Fibroblast of skin of right biceps (primary cell): ENCODE measurements at places on chromosomes 4 and X.

GRCh38 chrX:14476205-14476604, 53.1 kb upstream of the GLRA2 start:
- DNase-seq, result no peak

DNA sequence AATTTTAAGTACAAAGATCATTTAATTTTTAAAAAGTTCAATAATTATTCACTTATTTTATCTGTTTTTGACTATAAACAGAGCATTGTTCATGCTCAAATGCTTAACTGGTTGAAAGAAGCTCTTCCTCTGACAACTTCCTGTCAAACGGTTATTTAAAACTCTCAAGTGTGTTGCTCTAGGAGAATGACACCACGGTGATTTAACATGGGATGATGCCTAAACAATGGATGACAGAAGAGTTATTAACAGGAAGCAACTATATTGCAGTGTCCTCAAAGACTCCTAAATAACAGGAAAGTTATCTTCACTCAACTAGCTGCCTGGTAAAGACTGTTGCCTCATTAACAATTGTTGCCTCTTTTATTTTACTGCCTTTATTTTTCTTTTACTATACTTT, 509.6 kb downstream of the PACRGL start:
- DNase-seq, result no peak

DNA sequence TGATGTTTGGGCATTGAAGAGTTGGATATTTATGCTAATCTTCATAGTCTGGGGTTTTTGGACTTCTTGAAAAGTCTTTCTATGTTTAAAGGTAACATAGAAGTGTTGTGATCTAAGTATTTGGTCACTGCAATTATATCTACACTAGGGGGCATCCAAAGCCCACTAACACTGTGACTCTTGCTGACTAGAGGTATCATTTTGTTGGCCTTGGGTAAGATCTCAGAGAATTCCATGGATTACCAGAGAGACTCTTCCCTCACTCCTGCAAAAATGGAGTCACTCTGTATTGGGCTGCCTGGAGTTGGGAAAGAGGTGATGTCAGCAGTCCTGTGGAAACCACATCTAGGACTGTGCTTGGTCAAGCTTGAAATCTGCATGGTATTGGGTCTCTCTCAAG, 1077.6 kb downstream of the FAM133A start:
- DNase-seq, result no peak

DNA sequence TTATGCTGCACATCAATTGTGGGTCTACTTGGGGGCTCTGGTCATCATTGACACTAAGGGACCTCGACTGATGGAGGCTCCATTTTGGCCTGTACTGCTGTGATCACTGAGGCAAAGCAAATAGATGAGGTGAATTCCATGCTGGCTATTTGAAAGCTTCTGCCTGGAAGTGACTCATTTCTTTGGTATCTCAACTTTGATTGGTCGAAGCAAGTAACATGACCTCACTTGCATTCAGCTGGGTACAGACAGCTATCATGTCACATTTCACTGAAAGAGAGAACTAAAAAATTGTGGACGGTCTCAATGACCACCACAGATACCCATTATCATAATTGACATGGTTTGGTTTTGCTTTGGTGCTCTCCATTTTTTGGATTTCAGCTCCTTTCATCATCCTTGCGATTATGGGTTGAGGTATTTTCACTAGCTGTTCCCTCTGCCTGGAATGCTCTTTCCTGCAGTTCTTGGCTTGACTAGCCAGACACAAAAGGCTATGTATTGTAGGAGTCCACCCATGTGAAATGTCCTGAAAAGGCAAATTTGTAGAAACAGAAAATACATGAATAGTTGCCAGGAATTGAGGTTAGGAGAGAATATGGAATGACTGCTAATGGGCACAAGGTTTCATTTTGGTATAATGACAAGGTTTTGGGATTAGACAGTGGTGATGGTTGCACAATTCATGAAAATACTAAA, 369.2 kb upstream of the LCORL start:
- no peak for DNase-seq

DNA sequence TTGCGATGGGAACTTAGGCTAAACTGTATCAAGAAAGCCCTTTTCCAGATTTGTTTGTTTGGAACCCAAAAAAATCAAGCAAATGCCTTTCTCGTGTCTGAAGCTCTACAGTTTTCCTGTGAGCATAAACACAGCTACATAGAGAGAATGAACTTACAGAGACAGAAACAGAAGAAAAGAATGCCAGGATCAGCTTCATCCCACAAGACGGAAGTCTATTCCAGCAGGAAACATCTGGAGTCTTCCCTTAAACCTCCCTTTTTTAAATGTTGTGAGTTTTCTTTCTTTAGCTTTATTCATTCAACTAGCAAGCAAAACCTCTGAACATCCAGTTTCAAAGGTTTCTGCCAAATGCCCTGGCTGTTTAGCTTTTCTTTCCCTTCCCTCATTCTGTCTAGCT, 32.6 kb upstream of the ZFP42 start:
- DNase-seq, result no peak

DNA sequence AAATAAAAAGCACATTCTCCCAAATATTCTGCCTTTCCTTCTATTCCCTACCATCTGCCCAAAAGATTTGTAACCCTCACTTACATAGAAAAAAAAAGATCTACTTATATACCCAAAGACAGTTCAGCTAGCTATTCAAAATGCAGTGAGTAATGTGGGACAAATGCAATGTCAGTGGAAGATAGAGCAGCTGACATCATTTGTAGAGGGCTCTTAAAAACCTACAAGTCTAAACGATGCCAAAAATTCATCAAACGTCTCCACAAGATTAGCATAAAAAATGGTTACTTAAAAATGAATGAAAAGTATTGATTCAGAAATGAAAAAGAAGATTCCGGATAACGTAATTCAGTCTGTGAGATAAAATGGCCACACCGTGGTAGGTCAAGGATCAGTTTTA, 96.5 kb downstream of the ASB9 start:
- DNase-seq, result no peak

- DNase-seq, result no peak
Measured at GRCh38 chr4:88794087-88794690, 96.6 kb upstream of the NAP1L5 start.

- DNase-seq, result no peak
Measured at GRCh38 chr4:3386526-3386925, 55.2 kb upstream of the HGFAC start.

DNA sequence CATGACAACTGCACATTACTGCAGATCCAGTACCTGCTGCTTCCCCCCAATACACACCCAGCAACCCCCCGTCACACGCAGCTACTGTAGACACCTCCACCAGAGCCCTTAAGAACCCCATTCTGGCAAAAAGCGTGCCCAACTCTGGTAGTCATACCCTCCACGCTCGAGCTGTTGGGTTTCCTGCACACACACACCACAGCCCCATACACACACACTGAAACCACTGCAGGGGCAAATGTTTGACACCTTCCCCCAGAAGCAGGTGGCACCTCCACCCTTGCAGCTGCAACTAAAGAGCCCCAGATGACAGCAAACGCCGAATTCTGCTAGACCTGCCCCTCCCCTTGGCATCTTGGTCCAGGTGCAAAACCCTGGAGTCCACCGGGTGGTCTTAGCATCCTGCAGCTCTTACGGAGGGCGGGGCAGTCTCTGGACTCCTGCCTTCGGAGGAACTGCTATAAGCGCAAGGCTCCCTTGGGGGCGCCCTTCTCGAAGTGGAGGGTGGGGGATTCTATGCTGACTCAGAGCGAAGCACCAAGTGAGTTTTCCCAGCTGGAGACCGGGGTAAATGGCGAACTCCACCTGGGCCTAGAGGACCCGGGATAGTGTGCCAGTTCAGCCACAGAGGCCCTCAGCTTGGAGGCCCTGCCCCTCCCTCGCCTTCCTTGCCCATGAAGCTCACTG, 1.5 kb downstream of the FRMPD3 start:
- peak; percentile 10 for DNase-seq

DNA sequence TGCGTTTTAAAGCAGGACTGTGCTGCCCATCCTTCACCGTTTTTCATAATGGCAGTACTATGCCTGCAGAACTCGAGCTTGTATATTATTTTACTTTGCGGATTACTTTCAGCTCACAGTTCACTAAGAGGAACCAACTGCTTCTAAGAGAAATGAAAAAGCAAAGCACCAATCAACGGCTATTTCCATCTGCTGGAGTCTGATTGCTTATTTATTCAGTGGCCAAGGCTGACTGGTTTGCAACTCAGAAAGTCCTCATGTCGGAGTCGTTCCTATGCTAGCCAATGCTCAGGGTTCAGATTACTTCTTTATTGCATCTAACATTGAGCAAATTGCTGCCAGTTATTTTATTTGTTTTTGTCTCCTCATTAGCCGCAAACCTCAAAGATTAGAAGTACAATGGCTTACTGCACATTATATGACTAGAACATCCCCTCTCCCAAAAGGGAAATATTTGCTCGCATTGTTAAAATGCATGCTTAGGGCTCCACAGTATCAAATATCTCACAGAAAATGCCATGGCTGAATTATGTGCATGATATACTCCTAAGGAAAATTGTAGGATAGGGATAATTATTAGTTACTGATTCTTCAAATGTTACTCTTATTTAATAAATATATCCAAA, 1628.2 kb upstream of the ADGRL3 start:
- DNase-seq, result no peak

GRCh38 chrX:54479136-54480111, 16.6 kb downstream of the FGD1 start:
- no peak for DNase-seq

GRCh38 chr4:16467061-16467460, 240.8 kb upstream of the TAPT1 start:
- no peak for DNase-seq

GRCh38 chr4:129323658-129324057, 227.7 kb downstream of the C4orf33 start:
- DNase-seq, result no peak

GRCh38 chr4:17528551-17529165, 13.7 kb downstream of the CLRN2 start:
- DNase-seq, result peak; percentile 4

- no peak for DNase-seq
Measured at GRCh38 chr4:3471098-3471760, 8.1 kb downstream of the DOK7 start.

DNA sequence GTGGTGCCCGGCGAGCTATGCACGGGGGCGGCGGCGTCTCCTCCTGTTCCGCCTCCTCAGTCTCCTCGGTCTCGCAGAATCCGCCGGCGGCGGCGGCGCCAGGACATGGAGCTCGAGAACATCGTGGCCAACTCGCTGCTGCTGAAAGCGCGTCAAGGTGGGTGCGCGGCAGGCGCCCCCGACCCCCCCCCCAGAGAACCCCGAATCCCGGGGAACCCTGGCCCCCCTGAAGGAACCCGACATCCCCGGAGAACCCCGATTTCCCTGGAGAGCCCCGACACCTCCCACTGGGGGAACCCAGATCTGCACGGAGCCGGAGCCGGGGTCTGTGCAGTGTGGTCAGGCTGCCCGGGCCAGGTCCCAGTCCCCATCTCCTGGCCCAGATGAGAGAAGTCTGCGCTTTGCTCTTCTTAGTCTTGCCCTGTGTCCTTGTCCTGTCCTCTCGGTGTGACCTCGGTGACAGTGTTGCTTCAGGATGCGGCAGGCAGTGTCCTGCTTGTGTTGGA, 648 bp downstream of the GRK4 start:
- DNase-seq, result peak; percentile 54

GRCh38 chr4:108458681-108459080, 161.7 kb upstream of the RPL34 start:
- DNase-seq, result no peak

- no peak for DNase-seq
Measured at GRCh38 chr4:10295301-10295700, 161.9 kb downstream of the ZNF518B start.

DNA sequence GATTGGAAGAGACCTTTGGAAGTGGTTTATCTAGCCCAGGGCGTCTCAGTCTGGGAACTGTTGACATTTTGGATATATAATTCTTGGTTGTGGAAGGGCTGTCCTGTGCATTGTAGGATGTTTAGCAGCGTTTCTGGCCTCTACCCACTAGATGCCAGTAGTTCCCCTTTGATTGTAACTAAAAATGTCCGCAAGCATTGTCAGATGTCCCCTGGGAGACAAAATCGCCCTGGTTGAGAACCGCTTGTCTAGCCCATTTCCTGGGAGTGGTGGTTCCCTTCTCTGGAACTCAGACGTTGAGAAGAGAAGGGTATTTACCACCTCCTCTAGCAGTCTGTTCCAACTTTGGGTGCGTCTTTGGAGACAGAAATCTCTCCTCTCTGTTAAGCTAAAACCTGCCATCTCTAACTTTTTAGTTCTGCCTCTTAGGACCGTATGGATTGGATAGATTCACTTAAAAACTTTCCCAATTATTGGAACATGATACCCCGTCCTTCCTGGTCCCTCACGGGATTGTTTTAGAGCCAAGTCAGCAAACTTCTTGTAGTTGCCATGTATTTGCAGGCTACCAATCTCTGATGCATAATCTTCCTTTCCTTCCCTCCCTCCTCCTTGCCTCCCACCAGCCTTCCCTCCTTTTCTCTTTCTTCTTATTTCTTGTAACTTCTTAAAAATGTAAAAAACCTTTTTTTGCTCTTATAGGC, 13.9 kb downstream of the TMEM165 start:
- DNase-seq, result peak; percentile 65

DNA sequence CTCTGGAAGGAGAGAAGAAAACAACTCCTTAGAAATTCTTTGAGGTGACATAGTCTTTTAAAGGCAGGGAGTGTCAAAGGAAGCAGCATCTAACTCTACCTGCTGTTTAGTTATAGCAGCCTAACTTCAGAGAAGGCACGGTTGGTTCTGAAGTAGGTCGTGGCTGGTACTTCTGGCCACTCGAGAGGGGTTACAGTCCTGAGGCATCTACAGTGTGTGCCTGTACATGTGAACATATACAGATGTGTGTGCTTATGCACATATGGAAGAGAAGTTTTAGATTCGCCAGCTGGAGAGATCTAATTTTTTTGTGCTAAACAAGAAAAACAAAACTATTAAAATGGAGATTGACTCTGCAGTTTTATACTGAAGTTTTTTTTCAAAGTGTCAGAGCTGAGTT, 52.7 kb downstream of the GATB start:
- DNase-seq, result no peak

DNA sequence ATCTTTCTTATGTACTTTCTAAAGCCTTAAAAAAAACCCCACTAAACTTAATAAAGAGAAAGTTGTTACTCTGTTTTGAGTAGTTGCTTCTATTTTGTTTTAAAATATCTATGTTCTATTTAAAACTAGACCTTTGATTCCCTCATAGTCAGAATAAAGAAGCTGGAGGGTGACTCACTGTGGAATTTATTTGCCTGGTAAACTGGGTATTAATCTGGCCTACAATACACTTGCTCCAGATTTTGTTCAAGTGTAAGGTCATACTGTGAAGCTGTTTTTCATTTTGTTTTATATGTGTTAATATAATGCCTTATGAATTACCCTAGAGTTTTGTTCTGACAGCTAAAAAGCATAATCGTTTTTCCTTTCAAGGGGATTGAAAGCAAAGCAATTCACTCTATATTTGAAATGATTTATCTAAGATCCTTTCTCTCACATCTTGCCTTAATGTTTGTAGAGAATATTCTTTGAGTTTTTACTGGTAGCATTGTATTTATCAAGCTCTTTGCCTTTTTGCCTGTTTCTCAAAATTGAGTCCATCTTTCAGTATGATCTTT, 277.4 kb upstream of the PITX2 start:
- DNase-seq, result peak; percentile 32

GRCh38 chr4:83996254-83996653, 460.3 kb downstream of the GPAT3 start:
- DNase-seq, result no peak
